Stimulated activated CD4-positive, alpha-beta T cell treated with anti-CD3 and anti-CD28 coated beads, Interleukin-12 subunit alpha, Interleukin-12 subunit beta, amount 100 ng/mL, for 24 hours (primary cell): ENCODE measurements at places on chromosomes 3 and 15.
A peak's percentile ranks its signal among the peaks of the same experiment; 100 is the strongest.

DNA sequence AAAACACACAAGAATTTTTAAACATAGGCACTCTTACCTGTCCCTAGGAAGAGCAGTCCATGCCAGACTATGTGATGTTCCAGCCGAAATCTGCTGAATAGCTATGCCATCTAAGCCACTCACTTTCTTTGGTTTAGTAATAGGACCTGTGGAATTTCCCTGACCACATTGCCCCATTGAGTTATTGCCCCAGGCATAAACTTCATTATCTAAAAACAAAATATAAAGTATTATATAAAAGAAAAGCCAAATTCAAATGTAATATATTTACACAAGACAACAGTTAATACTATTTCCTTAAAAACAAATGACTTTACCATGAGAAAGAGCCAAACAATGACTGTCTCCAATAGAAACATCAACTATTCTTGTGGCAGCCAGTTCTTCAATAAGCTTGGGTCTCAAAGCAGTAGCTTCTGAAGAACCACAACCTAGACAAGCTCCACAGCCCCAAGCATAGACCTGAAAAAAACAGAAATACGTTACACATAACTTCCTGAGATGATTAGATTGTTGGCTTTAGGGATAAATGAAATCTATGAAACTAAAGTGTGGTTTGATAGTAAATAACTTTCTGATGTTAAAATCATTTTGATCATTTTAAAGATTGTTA lies 84.3 kb downstream of the HERC1 start:
- DNase-seq: no peak

DNA sequence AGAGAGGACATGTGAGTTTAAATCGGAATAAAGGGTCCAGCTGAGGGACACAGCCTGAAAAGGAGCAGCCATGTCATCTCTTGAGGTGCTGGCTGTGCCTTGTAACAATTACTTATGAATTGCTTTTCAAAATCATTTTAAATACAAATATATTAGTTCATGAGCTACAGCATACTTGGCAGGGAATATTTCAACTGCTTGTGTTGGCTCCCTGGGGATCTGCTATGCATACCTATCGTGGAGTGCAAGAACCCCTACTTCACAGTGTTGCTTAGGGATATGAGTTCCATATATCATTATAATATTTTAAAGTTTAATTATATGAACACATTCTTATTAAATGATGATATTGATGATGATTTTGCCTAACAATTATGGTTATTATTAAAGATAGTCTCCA lies 19.1 kb upstream of the P2RY14 start:
- DNase-seq: no peak

DNA sequence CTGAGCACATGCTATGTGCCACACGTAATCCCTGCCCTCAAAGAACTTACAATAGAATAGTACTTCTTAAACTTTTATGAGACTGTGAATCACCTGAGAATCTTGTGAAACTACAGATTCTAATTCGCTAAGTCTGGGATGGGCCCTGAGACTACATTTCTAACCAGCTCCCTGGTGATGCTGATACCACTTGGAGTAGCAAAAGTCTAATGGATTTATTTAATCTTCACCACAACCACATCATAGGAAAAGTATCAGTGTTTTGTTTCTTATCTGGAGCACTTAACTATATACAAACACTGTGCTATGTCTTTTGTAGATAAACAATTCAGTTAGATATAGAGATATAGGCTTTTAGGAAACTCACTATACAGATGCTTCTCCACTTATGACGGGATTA lies 23.8 kb upstream of the TCF12 start:
- DNase-seq: no peak

DNA sequence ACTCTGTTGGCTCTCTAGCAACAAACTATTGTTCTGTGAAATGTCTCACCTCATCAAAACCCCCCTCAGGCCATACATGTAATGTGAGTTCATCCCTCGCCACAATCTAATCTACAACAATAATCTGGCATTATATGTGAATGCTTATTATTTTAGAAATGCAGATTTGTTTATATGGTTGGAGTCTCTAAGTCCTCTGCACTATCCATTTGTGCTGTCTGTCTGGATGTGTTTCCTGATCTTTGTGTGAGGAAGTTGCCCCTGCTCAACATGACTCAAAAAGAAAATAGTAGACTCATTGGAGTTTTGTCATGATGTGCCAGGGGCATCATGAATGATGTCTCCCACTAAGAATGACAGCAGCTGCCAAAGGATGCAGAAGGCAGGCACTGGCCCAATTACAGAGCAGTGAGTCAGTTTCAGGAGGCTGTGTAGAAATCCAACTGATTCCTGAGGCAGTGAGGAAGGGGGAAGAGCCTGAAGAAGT lies 161.6 kb upstream of the PDZRN3 start:
- no peak for DNase-seq

DNA sequence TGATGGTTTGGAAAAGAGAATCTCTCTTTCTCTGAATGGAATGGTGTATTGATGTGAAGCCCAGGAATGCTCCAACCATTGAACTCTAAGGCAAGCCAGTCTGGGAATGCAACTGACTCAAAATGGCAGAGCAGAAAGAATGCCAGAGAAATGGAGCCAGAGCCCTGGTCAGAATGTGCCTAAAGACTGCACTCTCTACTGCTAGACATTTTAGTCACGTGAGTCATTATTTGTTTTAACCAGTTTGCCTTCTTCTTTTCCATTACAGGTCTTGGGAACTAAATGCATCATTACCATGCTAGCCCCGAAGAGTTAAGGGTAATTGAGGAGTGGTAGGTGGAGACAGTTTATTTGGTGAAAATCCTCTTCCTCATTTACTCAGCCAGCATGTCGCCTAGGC lies 67.3 kb upstream of the TRIM42 start:
- no peak for DNase-seq

GRCh38 chr15:39833515-39833981 lies 50.9 kb upstream of the FSIP1 start:
- no peak for DNase-seq

- DNase-seq: peak; percentile 86
Measured at GRCh38 chr3:46866720-46867549, 3.7 kb upstream of the MYL3 start.

DNA sequence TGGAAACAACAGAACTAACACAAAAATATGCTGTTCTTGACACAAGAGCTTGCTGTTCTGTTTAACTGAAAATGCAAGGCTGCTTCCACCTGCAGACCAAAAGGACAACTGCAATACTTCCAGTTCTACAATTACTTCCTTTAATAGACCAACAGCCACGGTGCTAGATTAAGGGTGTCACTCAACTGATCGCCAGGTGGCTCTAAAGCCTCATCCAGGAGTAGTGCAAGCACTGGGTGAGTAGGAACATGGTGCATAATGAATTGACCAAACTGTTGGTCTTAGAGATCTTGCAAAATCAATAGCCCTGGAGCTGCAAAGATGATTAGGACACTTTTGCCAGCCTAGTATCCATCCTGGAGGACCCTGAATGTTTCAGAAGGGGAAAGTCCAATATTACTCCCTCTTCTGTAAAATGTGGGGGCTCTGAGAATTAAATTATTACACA lies 3.6 kb upstream of the CLDN16 start:
- no peak for DNase-seq

- no peak for DNase-seq
Measured at GRCh38 chr3:27244374-27244773, 124.8 kb downstream of the NEK10 start.
